Stimulated activated CD4-positive, alpha-beta T cell treated with anti-CD3 and anti-CD28 coated beads, Interleukin-4, amount 100 ng/mL, for 48 hours (primary cell): ENCODE measurements at places on chromosomes 16 and 17.

DNA sequence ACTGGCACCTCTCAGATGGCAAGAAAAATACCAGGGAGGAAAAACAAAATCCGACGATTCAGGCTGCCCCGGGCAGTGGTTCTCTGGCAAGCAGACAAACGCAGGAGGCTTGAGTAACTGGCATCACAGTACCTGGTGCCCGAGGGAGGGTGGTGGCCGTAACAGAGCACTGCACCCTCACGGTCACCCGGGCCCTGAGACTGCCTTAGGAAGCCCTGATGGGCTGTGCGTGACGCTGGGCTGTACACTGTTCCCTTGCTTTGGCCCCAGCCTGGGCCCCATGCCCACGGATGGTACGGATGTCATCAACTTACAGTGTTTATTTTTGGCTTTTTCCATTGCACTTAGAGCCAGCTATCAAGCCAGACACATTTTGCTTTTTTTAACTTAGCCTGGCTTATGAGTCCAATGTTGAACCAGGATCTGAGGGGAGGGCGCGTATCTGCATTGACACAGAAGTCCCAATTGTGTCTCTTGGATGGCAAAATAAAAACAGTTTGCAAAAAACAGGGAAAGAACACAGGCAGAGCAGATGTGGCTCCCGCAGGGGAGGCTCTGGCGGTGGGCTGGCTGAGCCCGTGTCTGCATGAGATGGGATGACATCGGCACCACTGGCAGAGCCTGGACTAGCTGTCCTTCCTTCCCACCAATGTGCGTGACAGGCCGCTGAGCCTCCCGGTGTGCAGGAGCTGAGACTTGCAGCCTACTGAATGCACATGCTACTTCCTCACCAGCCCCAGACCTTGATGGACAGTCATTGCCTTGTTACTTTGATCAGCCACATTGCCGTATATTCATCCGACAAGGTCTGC is 287.7 kb downstream of the FOXL1 start:
- no peak for DNase-seq

- no peak for DNase-seq
These were observed 18.6 kb upstream of the PSMD7 start for GRCh38 chr16:74277974-74278373.

DNA sequence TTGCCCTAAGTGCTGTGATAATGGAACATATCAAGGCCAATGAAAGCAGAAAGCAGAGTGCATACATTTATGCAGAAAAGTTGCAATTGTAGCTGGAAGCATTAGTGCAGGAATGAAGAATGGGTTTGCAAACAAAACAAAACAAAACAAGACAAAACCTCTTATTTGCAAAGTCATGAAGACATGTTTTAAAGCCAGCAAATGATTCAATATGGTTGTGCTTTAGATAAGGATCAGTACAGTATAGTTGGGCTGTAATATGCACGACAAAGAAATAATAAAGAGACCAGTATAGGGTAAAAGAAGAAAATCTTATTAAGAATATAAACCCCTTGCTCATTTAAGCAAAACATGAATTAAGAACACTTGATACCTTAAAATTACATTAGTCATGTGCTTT is 398.1 kb downstream of the KIF2B start:
- DNase-seq, result no peak

GRCh38 chr17:60934723-60935122 is 257.1 kb downstream of the BCAS3 start:
- DNase-seq, result no peak

DNA sequence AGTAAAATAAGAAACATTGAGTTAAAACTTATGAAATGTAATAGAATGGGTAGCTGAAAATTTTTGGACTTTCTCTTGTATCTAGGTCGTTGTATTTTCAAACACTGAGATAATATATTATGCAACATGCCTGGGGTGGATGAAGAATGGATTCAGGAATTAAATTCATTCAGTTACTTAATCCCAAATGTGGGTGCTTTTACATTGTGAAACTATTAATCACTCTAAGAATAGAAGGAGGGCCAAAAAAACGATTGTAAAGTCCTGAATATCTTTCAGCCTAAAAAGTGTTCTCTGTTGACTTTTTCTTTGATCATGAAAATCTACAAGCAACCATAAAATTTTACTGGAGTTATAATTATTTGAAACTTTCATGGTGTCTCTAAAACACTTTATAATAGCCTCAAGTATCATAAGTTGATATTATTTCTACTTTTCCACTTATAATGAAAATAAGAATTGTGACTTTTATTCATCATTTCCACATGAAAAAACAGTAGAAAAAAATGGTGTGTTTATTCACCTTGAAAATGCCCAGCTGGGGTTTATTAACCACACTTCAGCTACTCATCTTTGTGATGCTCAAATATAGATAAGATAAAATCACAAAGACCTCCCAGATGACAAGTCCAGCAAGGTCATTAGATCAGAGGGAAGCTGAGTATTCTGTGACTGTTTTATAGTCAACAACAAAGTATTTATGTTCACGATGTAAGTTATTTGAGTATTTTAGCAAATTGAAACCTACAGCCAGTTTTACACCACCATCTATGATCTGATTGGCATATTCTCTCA is 619.9 kb upstream of the SOX9 start:
- DNase-seq, result no peak

- no peak for DNase-seq
These were observed 30.6 kb downstream of the ZNF750 start for GRCh38 chr17:82808921-82809905.

DNA sequence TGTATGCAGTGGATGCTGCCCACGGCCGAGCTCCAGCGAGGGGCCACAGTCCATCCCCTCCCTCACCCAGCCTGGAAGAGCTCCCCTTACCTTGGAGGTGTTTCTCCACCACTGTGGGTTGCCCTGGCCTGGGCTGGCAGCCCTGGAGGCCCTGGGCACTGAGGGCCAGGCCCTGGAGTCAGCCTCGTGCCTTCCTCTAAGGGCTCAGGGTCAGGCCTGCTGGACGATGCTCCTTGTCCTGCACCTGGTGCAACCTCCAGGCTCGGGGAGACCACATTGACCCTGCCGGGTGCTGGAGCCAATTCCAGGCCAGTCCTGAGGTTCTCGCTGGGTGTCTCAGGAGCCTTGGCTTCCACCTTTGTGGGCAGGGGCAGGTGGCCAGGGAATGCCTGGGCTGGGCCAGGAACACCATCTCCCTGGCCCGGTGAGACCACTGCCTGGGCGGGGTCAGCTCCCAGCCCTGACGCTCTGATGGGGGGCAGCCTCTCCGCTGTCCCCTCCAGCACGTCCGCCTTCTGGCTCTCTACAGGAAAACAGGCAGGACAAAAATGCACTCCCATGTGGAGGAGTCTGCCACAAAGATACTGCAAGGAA is 10.4 kb downstream of the MYLK3 start:
- no peak for DNase-seq

DNA sequence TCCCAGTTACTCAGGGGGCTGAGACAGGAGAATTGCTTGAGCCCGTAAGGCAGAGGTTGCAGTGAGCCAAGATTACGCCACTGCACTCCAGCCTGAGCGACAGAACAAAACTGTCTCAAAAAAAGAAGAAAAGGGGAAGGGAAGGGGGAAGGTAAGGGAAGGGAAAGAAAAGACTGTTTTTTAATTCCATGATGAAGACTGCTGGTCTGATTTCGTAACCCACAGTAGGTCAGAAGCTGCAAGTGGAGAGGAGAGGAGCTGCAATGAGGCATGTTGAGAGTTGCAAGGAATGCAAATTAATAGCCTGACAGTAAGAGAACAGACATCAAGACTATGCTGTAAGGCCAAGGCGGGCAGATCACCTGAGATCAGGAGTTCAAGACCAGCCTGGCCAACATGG is 33.3 kb downstream of the HELZ start:
- no peak for DNase-seq

DNA sequence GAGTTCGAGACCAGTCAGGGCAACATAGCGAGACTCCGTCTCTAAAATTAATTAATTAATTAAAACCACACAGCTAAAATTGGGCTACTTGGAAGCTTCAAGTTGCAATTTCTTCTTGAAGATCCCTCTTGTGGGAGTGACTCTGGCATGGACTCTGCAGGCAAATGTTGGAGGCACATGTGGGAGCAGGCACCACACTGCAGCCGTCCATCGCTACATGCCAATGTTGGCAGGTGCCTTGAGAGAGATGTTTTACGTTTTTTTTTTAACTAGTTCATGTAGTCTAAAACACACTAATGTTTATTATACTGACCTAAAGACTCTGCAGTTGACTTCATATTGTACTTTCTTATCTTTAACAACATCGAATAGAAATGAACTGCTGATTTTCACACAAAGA is 7.9 kb upstream of the CCL8 start:
- no peak for DNase-seq

- no peak for DNase-seq
These were observed 69.8 kb upstream of the ANKFN1 start for GRCh38 chr17:56083475-56083874.
